Hypothalamus (tissue), 51 donors: ENCODE measurements at places on chromosomes 7 and 10.

GRCh38 chr7:108985037-108985436, 415.4 kb downstream of the DNAJB9 start:
- DNase-seq, result no peak

DNA sequence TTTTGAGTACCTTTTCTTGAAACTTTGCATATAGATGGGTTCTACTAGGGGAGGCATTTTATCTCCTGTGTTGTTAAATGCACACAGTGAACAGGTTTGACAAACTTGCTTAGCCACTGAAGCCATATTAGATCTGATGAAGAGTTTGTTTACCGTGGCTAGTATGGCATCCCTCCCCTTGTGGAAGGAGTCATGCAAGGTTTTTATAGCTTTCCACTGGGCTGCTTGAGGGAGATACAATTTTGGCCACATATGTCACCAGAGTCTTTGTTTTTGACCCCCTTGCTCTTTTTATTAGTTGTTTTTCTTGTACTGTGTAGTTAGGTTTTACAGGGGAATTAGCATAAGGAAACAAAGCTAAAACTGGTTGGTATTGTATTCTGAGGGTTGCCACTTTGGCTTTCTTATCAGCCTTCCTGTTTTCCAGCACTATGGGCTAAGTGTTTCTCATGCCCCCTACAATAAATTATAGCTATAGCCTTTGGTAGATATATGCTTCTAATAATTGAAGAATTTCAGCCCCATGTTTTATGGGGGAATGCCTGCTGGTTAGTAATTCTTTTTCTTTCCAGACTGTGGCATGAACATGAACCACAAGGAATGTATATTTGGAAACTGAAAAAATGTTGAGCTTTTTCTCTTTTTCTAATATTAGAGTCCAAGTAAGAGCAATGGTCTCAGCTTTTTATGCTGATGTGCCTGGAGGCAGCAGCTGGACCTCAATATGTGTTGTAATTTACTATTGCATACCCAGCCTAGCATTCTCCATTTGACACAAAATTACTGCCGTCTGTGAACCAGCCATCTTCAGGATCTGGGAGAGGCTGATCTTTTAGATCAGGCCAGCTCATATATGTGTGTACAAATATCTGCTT, 18.4 kb upstream of the STEAP2 start:
- no peak for DNase-seq

GRCh38 chr7:125878988-125879387, 949.4 kb upstream of the POT1 start:
- no peak for DNase-seq

DNA sequence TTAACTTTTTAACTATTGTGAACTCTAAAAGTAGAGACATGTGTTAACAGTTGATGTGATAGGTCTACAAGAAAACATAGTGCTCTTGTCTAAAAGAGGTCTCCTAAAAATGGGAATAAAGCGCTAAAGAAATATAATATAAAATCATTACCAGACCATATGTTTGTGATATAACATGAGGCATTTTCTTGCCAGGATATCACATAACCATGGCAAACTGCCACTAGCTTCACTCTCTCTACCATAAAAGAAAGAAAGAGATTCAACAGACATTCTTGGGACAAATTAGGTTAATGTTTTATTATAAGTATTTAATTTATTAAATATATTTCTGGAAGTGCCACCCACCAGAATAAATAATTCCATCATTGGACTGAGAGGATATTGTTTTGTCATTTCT, 115.0 kb downstream of the TMEM26 start:
- DNase-seq, result no peak

- DNase-seq, result no peak
These were observed 153.3 kb downstream of the LSMEM1 start for GRCh38 chr7:112634107-112634506.

DNA sequence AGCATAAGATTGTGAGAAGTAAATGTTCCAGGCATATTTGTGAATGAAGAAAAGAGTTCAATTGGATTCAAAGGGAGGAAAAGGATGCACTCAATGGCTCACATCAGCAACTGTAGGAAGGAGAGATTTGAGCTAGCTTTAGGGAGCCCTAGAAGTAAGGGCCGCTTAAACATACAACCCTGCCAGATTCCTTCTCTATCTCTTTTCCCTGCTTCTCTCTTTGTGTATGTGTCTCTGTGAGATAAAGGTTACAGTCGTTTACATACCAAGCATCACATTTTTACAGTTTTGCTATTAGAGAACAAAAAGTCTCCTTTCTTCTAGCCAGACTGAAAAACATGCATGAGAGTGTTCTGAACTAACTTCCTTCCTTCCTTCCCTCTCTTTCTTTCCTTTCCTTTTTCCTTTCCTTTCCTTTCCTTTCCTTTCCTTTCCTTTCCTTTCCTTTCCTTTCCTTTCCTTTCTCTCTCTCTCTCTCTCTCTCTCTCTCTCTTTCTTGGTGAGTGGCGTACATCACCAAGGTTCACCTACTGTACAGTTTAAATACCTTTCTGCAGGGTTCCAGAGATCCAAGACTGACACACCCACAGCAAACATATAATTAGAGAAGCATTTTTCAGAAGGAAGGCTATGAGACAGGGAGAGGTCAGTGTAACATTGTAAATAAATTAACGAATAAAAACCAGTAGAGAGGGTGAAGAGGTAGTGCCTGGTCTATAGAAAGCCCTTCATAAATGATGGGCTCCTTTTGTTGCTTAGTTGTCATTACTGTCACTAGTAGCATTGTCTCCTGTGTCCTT, 240.4 kb downstream of the ARL4A start:
- no peak for DNase-seq

DNA sequence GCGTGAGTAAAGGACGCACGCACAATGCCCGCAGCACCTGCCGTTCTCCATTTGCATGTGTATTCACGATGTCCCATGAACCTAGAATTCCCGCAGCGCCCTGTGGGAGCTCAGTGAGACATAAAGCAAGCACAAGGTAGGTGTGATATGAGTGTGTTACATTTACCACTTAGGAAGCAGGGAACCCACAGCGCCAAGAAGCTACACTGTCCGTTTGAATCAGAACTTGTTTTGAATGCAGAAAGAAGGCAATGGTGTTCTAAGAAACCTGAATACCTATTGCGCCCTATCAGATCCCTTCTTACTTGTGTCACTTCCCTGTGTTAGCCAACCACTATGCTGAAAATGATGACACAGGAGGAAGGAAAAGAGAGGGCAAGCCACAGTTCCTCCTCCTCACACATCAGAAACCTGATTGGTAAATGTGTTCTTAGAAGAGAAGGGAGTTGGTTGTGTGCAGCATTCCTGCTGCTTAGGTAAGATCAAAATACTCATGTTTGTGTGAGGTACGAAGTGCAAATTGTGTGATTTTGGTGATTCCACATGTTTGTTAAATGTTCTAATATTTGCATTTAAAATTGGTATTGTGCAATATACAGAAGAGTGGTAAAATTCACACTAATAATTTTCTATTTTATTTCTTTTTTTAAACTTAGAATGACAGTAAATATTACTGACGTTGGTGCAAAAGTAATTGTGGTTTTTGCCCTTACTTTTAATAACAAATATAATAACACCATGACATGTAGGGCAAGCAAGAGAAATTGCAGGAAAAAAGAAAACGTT, 185.4 kb downstream of the SEC23IP start:
- DNase-seq, result no peak

- no peak for DNase-seq
These were observed 17.4 kb downstream of the ADGRA1 start for GRCh38 chr10:133104963-133105640.

DNA sequence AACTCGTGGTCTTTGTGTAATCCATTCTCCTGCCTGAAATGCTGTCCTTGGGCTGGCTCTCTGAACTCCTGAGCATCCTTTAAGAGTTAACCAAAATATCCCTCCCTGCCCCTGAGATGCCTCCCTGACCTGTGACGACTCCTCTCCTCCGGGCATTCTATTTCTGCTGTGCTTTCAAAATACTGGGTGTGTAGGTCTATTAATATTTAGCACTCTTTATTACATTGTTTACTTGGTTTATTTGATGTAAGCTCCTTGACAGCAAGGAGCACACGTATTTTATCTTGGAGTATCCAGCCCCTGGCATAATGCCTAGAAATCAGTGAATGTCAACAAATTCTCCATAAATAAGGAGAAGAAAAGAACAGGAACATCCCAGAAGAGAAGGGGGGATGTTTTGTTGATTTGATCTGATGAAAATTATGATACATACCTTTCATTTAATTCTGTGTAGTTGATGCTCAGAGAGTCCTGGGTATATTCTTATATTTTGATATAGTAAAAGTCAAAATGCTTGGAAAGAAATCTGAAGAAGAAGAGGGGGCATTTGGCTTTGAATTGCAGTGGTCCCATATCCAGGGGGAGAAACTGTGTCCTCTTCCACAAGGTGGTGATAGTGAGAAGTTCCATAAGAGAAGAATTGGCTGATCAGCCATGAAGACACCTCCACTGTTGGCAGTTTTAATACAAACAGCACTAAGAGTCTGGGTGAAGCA, 107.7 kb upstream of the MPP7 start:
- DNase-seq, result no peak

- DNase-seq, result no peak
These were observed 35.9 kb downstream of the SVOPL start for GRCh38 chr7:138665249-138665648.
